GM23338 (cell line): ENCODE measurements at places on chromosomes 3 and 15. TPM values are rescaled to one million over a fixed set of nuclear protein-coding genes. Genes with fewer than 3 reads are reported as not detected.

KLF15 gene
- polyA plus RNA-seq = 3.3 and 3.5 TPM in 2 replicates

MRPL47 gene
- polyA plus RNA-seq = 212 and 229 TPM in 2 replicates

GPR62 gene
- 0.10 and 0.42 TPM in 2 replicates for polyA plus RNA-seq

C15orf62 gene
- 0.16 and 0.68 TPM in 2 replicates for polyA plus RNA-seq

EDC3 gene
- polyA plus RNA-seq = 13.6 and 13.8 TPM in 2 replicates

NAA80 gene
- 11.2 and 12.1 TPM in 2 replicates for polyA plus RNA-seq

LRRC34 gene
- polyA plus RNA-seq = 9.1 and 12.8 TPM in 2 replicates

CHRNA3 gene
- polyA plus RNA-seq = 2.3 and 3.5 TPM in 2 replicates

ITPKA gene
- polyA plus RNA-seq = 0.35 and 0.55 TPM in 2 replicates

FRMD4B gene
- 12.8 TPM in 2 replicates for polyA plus RNA-seq

ACOX2 gene
- polyA plus RNA-seq = 1.9 and 2.9 TPM in 2 replicates

GNAT1 gene
- polyA plus RNA-seq = not detected in 2 replicates

MOBP gene
- not detected in 2 replicates for polyA plus RNA-seq

IL16 gene
- 0.16 and 0.29 TPM in 2 replicates for polyA plus RNA-seq

GPR87 gene
- polyA plus RNA-seq = 0.21 TPM in 1 of 2 replicates, not detected in the other

ISLR gene
- 0.09 and 0.55 TPM in 2 replicates for polyA plus RNA-seq

NEO1 gene
- polyA plus RNA-seq = 7.9 and 8.4 TPM in 2 replicates

PLA2G4D gene
- polyA plus RNA-seq = 0.15 TPM in 1 of 2 replicates, not detected in the other

GABRR3 gene
- not detected in 2 replicates for polyA plus RNA-seq
